ENCODE measurements at places on chromosomes 12 and 14. TPM values are rescaled to one million over a fixed set of nuclear protein-coding genes. Genes with fewer than 3 reads are reported as not detected.

- DNase-seq, result no peak
- no peak overlapping the region for H3K4me3 ChIP-seq
- H3K27ac ChIP-seq, result peak overlapping the region; percentile 13
- H3K4me1 ChIP-seq, result peaks cover 8% of the 10 kb centered on the region
- peaks cover 27% of the 10 kb centered on the region for H3K36me3 ChIP-seq
Observed at GRCh38 chr12:132723015-132723763, 12.5 kb downstream of the PGAM5 start.

- H3K36me3 ChIP-seq, result no peaks in the 10 kb centered on the region
- H3K4me1 ChIP-seq, result no peaks in the 10 kb centered on the region
- 0 out of 2 replicates have a peak, but pooled peaks cover 2% of the 10 kb centered on the region for H3K27me3 ChIP-seq
- no peak overlapping the region for H3K27ac ChIP-seq
Observed at GRCh38 chr12:92206596-92206995, 61.0 kb upstream of the BTG1 start.

DNA sequence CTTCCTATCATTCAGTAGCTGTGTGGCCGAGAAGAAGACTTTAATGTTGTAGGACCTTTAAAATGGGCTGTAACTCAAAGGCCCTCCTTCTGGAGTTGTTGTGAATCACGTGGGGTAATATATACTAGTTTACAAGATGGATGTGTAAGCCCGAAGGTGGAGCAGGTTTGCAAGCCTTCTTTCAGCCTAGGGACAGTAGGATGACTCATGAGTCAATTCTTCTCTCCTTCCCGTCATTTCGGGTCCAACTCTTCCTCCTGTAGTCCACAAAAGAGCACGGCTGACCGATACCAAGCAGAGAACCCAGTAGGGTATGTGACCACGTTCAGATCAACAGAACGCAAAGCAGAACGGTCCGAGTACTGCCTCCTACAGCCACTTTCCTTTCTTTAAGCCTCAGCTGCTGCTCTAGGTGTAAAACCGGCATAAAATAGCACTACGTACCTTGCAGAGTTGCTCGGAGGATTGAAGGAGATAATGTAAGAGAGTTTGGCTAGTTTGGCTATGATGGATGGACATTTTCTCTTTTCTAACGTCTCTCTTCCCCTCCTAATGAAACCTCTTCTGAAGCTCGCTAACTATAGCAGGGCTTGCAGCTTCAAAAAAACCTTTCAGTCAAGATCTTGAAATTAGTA is 1.3 kb upstream of the RASSF3 start:
- H3K27ac ChIP-seq, result peak overlapping the region; percentile 97
- peaks cover 8% of the 10 kb centered on the region for H3K36me3 ChIP-seq

The MMP19 gene
- 0.05 TPM for total RNA-seq

DNA sequence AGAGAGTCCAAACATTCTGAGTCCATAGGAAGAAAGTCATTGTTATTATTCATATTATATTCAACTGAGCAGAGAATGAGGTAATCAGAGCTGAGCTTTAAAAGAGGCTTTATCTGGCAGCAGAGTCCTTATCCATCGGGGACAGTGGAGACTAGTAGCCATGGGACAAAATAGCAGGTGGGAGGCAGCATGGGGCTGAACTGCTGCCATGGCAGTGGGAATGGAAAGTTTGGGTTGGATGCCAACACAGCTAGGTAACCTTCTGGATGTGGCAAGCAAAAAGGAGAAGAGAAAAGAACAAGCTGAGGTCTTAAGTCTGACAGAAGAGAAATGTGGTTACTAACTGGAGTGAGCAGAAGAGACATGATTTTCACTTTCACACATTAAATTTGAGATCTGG is 71.0 kb upstream of the CDKN3 start:
- H3K4me3 ChIP-seq, result no peak overlapping the region
- H3K27me3 ChIP-seq, result no peaks in the 10 kb centered on the region
- H3K36me3 ChIP-seq, result no peaks in the 10 kb centered on the region
- no peaks in the 10 kb centered on the region for H3K4me1 ChIP-seq
- H3K27ac ChIP-seq, result no peak overlapping the region

DNA sequence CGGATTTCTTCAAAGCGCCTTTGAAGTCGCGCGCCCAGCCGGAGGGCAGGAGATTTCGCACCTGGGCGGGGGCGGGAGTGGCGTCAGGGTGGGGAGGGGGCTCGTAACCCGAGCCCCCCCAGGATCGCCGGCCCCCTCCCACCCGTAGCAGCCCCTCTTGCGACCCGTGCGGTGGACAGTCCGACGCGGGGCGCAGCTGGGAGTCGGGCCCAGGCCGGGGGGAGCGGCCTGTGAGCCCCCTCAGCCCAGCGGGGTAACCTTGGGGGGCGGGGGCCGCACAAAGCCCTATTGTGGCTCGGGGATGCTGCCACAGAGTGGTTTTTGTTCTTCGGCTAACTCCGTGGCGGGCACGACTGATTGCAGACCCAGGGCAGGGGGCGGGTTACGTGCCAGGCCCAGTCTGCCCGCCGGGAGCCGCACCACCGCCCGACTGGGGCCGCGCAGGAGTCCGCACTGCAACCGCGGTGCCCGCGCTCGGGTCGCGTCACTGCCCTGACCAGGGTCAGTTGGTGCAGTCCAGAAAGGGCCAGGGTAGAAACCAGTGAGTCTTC is 4.2 kb upstream of the AAAS start:
- H3K4me3 ChIP-seq, result peak overlapping the region; percentile 63
- H3K4me1 ChIP-seq, result peaks cover 16% of the 10 kb centered on the region
- H3K27ac ChIP-seq, result no peak overlapping the region
- no peaks in the 10 kb centered on the region for H3K36me3 ChIP-seq
- H3K27me3 ChIP-seq, result no peaks in the 10 kb centered on the region

- no peaks in the 10 kb centered on the region for H3K4me1 ChIP-seq
- H3K27ac ChIP-seq, result no peak overlapping the region
- H3K36me3 ChIP-seq, result no peaks in the 10 kb centered on the region
- H3K4me3 ChIP-seq, result no peak overlapping the region
- no peaks in the 10 kb centered on the region for H3K27me3 ChIP-seq
Observed at GRCh38 chr14:73003681-73004080, 23.2 kb downstream of the ZFYVE1 start.

Measured in Panc1 (cell line).